ENCODE measurements at places on chromosomes 6 and 20.

GRCh38 chr6:18280084-18280483 lies 15.8 kb upstream of the DEK start:
- no peak for DNase-seq

DNA sequence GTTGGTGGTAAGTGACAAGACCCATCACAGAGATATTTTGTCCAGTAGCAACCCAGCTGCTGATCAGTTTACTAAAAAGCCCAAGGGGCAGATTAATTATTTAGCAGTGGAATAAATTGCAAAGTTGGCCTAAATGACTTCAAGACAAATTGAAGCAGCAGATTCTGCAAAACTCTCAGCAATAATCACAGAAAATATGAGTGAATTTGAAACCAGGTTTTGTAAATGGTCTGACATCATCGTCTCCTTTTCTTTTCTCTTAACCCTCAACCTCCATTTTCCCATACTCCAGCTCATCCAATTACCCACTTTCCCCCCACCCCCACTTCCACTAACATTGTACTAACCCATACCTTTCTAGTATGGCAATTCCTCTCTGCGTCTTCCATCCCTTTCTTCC lies 11.3 kb upstream of the PTPRK start:
- no peak for DNase-seq

DNA sequence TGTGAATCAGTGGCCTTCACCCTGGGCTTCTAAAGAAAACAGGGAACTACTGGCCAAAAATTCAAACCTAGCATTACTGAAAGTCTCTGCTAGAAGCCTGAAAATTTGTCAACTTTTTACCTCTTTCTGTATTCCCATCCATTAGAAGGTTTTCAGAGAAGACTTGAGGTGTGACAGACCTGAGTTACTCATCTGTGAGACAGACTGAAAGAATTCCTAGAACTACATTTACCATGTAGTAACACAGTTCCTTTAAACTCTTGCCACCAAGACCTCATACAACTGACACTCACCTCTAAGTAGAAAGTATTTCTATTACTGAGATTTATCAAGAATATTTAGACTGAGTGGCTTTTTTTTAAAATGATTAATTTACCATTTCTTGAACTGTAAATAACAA lies 4.5 kb downstream of the DPM1 start:
- no peak for DNase-seq

GRCh38 chr20:14963262-14963663 lies 625.9 kb upstream of the FLRT3 start:
- DNase-seq: no peak

- DNase-seq: no peak
These were observed 35.2 kb upstream of the IYD start for GRCh38 chr6:150333585-150333941.

- DNase-seq: no peak
These were observed 79.2 kb downstream of the WDR27 start for GRCh38 chr6:169622618-169623017.

- no peak for DNase-seq
These were observed 49.1 kb downstream of the KCNB1 start for GRCh38 chr20:49433333-49433732.

- no peak for DNase-seq
These were observed 58.2 kb downstream of the MOCS1 start for GRCh38 chr6:39876111-39876510.

- no peak for DNase-seq
These were observed 1.1 kb upstream of the NCOA3 start for GRCh38 chr20:47500554-47500953.

DNA sequence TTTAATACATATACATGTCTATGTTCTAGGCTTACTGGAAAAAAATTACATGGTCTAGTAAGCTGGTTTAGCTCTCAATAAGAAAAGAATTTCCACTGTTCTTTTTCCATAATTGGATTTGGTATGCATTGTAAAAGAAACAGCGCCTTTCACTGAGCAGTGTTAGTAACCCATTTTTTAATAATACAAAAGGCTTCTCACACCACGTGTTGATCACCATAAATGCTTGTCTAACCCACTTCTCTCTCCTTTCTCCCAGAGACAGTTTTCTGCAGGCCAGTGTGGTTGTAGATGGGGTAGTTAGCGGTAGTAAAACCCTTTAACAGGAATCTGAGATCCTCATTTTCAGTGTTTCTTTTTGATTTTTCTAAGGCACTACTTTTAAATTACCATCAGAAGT lies 348.7 kb upstream of the MANEA start:
- no peak for DNase-seq

DNA sequence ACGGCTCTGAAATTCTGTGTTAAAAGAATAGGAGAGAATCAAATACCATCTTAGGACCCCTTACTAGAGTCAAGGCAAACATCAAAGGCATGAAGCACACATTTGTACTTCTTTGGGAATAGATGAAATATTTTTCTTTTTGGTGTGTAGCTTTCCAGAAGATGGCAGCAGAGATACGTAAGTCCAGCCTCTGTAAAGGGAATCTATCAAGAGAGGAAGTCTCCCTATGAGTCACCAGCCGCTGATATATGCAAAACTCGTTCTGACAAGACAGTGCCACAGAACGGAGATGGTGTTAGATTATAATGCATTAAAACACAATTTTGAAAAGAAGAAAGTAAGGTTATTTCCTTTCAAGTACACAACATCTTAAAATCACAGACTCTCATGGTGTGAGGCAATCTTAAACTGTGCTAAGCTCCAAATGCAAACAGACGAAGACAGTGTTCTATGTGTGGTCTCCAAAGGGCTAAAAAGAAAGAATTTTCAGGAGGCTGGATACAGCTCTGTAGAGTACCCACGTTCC lies 120.0 kb upstream of the AGPAT4 start:
- peak; percentile 28 for DNase-seq

- DNase-seq: peak; percentile 81
These were observed 40.4 kb upstream of the HMGA1 start for GRCh38 chr6:34196116-34196832.

DNA sequence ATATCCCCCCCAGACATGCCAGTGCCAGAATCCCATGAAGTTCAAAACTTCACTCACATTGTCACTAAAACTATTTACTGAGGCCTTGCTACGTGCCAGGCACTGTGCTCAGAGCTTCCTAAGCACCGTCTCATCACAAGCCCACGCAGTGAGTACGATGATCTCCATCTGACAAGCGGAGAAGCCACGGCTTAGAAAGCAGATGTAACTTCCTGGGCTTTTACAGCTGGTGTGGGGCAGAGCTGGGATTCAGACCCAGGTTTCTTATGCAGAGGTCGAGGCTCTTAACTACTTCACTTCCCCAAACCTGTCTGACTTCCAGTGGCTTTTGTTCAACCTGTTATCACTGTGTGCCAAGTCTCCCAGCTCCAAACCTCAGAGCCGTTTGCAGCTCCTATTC lies 8.3 kb downstream of the MDGA1 start:
- no peak for DNase-seq

GRCh38 chr6:40891686-40892085 lies 147.3 kb downstream of the UNC5CL start:
- DNase-seq: no peak

- no peak for DNase-seq
These were observed 32.7 kb upstream of the NKX2-4 start for GRCh38 chr20:21430020-21430419.

DNA sequence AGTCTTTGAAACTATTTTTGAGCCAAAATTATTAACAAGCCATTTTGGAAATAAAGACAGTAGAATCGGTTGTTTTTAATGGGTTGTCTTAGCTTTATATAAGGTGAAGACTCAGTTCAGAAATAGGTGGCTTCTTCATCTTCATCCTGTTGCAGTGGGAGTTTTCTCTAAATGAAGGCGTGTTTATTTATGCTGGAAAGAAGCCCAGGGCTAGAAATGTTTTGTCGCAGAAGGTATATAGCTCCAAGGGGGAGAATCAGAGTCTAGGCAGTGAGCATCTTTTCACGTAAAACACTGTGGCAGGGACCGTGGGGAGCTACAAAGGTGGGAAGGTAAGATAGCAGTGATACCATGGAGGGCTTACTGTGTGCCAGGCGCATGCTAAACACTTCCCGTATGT lies 34.3 kb downstream of the FARS2 start:
- DNase-seq: no peak

GRCh38 chr6:83702077-83702476 lies 6.8 kb downstream of the SNAP91 start:
- DNase-seq: no peak

DNA sequence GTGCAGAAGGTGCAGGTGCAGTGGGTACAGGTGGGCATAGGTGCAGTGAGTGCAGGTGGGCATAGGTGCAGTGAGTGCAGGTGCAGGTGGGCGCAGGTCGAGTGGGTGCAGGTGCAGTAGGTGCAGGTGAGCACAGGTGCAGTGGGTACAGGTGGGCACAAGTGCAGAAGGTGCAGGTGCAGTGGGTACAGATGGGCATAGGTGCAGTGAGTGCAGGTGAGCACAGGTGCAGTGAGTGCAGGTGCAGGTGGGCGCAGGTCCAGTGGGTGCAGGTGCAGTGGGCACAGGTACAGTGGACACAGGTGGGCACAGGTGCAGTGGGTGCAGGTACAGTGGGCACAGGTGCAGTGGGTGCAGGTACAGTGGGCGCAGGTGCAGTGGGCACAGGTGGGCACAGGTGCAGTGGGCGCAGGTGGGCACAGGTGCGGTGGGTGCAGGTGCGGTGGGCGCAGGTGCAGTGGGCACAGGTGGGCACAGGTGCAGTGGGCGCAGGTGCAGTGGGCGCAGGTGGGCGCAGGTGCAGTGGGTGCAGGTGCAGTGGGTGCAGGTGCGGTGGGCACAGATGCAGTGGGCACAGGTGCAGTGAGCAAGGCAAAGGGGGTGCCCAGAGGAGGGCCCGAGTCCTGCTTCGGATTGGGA lies 15.3 kb downstream of the ZBTB46 start:
- no peak for DNase-seq

GRCh38 chr20:62996596-62996982 lies 10.2 kb downstream of the BHLHE23 start:
- no peak for DNase-seq

DNA sequence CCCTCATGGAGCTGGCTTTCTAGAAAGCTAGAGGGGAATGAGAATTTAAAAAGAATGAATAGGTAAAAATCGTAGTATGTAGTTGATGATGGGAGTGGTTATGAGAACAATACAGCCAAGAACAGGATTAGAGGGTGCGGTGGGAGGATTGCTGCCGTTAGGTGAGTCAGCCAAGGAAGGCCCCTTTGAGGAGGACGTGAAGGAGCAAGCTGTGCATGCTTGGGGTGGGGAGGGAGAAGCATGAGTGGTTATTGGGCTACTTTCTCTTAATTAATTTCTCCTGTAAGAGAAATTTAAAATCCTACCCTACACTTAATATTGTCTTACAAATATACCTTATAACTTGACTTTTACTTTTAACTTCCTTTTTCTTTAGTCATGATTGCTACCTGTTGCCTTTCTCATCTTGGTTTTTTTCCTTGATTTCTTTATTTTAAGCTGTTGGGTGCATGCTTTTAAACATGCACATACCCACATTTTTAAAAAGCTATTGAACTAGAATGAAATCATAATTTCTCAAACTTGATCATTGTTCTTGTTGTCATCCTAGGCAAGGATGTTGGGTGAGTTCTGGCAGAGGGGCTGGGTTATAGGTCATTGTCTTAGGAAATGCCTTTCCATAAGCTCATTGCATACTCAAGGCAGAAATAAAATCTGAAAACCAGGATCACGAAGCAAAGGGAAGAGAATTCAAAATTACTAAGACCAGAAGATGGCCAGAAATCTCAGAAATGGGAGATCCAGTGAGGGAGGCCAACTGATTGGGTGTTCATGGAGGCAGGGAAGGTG lies 114.5 kb downstream of the TCP11 start:
- DNase-seq: no peak

GRCh38 chr20:39605908-39606307 lies 643.8 kb downstream of the DHX35 start:
- DNase-seq: no peak

GRCh38 chr6:31791324-31792089 lies 4.0 kb downstream of the VARS1 start:
- no peak for DNase-seq

DNA sequence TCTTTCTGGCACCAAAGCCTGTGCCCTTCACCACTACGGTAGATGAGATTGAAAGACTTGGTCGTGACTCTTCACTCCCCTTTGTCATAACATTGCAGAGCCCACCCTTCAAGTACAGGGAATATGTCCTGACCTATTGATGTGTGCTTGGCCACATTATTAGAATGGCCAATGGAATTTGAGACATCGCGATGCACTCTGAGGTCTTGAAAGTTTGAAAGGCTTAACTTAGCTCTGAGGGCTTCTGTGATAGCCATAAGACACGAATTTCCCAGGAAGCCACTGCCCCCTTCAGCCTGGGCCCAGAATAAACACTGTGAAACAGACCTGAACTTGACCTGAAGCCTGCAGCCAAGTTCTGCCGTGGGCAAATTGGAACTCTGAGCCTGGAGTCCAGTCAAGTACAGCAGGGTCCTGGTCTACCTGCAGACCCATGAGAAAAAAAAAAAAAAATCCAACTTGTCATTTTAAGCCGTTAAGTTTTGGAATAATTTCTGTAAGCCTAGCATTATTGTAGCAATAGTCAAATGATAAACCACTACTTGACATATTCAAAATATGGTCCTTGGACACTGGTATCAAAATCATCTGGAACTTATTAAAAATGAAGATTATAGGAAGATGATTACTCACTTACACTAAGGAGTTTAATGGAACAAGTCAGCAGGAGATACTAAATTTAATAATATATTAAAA lies 36.9 kb upstream of the TRAF3IP2 start:
- peak; percentile 20 for DNase-seq

- DNase-seq: no peak
These were observed 22.2 kb downstream of the ZNF831 start for GRCh38 chr20:59185809-59186208.

DNA sequence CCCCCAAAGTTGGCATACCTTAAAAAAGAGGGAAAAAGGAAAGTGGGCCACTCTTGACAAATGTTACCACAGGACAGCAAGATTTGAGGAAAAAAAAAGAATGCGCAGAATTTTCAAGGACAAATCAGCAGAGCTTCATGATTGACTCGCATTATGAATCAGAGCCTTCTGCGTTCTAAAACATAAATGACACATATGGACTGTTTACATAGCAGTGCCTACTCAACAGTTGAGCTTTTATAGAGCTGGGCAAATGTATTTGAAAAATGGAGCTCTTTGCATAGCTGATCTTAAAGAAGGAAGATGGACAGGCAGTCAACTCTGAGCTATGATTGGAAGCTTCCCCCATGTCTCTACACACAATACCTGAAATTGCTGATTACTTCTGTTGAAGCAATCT lies 213.2 kb upstream of the NT5E start:
- no peak for DNase-seq

GRCh38 chr6:46440141-46440540 lies 51.1 kb downstream of the RCAN2 start:
- no peak for DNase-seq

DNA sequence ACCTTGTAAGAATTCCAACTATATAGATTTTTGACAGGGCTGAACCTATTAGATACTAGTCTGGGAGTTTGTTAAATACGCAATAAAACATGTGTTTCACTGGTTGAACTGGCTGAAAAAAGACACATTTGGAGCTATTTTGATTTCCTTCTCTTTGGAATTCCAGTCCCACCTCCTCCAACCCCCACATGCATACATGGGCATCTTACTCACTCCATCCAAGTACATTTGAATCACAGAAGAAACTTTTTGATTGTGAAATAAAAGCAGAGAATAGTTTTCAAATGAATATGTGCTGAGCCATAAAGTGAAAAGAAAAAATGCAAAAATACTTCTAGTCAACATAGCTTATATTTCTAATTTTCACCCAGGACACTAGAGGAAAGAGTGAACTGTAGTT lies 33.9 kb upstream of the STXBP5 start:
- DNase-seq: no peak
